ENCODE measurements at places on chromosomes 4 and X.

DNA sequence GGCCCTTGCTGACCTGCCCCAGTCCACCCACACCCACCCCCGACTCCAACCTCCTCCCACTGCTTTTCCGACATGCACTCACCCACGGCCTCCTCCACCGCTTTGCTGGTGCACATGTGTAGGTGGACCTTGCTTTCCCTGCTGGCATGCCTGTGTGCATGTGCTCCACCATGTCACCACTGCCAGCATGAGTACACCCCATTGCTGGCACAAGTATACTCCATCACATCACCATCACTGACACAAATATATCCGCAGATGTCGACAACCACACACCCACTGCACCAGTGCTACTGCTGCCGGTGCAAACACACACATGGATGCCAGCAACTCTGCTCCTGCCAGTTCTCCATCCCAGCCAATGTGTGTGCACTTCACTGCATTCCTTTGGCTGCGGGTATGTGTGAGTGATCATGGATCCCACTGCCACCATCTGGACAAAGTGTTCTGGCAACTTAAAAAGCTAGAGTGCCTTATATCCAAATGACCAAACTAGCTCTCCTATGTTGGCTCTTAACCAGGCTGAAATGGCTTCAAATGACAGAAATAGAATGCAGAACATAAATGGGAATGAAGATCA is 1072.3 kb downstream of the RAPGEF2 start:
- no peak for DNase-seq

DNA sequence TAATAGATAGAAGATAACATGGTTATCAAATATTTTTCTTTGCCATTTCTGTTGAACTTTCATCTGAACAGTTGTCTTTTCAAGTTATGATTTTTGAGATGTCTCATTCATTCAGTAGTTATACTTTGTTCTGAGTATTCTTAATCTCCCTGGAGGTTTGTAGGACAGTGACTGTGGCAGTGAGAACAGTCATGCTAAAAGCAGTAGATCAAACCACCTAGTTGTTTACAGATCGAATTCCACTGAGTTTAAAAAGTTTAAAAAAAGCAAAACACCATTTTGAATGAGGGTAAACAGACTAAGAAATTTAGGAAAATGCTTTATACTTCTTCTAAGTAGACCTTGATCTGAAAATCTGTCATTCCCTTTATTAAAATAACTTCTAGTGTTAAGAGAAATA is 107.2 kb downstream of the CEP135 start:
- no peak for DNase-seq

GRCh38 chr4:99468889-99469288 is 33.7 kb upstream of the ADH7 start:
- DNase-seq: no peak

DNA sequence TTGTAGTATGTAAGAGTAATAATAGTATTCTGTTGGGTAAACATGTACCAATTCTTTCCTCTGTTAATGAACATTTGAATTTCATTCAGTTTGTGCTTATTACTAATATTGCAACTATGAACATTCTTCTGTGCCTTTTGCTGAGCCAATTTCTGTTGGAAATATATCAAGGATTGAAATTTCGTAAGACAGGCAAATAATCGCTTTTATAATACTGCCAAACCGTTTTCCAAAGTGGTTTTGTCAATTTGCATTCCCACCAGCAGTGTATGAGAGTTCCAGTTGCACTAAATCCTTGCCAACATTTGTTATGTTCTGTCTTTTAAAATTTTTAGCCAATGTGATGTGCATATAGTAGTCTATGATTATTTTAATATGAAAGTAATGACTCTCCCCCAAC is 38.6 kb downstream of the MAGEB17 start:
- no peak for DNase-seq

DNA sequence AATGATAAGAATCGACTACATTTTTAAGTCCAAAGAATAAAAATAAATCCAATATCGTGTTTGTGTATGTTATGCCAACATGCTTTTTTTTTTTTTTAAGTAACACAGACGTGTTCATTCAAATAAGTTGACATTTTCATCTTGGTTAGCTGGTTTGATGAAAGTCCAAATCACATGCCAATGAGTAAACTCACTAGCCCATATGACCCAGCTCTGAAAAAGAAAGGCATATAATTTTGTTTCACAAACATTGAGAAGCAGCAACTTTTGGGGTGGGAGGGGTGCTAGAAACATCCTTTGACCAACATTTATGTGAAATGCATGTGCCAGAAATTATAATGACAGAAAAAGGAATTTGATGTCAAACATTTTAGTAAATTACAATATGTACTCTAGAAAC is 61.6 kb upstream of the SPP1 start:
- DNase-seq: no peak

GRCh38 chr4:109472343-109472761 is 38.7 kb downstream of the SEC24B start:
- no peak for DNase-seq

- no peak for DNase-seq
Measured at GRCh38 chr4:176874721-176875445, 82.2 kb upstream of the VEGFC start.

DNA sequence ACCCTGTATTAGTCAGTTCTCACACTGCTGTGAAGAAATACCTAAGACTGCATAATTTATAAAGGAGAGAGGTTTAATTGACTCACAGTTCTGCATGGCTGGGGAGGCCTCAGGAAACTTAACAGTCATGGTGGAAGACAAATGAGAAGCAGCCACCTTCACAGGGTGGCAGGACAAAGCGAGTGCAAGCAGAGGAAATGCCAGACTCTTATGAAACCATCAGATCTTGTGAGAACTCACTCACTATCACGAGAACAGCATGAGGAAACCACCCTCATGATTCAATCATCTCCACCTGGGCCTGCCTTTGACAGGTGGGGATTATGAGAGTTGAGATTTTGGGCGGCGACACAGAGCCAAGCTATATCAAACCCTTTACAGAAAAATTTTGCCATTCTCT is 722.4 kb downstream of the RAB28 start:
- DNase-seq: no peak

DNA sequence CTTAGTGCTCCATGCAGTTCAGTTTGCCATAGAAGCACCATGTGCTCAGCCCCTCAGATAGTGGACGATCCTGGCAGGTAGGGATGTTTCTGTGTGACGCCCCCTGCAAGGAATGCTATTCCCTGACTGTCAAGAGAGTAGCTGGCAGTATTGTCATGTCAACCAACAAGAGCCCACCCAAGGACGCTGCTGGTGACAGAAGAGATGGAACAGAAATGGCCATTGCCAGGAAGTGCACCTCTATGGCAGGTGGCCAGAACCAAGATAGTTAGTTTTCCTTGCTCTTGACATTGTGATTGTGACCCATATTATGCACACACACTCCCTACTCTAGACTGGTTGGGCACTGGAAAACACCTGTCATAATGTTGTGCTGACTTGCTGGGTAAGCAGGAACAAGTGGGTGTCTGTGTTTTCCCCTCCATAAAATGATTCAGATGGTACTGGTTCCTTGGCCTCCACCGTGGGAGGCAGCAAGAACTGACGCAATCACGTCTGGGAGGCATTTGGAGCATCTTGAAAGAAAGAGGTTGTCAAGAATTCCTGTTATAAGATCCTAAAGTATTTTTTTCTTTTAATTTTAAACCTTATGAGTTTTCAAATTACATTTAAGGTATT is 507.9 kb downstream of the MID1IP1 start:
- peak; percentile 34 for DNase-seq

DNA sequence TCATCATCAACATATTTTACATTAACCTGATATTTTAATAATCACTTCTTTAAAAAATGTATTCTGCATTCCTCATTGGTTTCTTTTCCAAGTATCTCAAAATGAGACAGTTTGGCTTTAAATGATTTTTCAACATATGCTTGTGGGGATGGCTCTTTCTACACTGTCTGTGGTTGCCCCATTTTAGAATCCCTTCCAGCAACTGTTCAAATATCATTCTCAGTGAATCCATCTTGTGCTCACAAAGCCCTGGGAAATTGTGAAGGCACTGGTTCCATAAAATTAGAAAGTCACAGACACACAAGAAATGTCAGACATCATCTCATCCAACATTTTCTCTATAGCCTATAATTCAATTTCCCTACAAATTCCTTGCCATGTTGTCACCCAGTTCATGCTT is 103.5 kb downstream of the LNX1 start:
- DNase-seq: no peak

DNA sequence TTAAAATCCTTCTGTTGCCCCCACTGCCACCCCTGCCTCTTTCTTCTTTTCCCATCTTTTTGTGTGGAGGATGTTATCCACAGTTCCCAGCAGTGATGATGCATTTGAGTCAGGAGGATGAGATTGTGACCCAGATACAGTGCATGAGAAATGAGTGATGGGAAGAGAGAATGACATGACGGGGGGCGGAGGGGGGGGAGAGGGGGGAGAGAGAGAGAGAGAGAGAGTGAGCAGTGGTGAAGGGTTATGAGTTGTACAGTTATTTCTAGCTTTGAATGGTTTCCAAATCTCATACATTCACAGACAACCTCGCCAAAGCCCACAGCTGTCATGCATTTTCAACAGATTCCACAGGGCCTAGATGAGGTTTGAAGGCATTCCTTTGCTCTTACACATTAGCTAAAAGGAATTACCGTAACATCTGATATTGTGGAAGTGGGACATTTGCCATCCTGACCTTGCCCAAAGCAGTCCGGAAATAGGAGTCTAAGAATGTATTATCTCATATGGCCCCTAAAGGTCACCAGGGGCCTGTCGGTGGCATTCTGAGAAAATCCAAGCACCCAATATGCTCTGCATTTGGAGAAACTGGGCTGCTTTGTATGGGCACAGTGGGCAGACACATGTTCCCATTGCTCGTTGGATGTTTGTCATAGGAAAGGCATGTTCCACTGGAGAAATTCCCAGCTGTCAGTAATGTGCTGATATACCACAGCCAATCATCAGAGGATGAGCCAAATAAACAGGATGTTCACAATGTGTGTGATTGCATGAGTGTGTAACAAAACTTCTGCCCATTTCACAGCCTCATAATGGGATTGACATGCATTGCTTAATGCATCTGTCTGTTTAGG is 435.8 kb downstream of the SPRY1 start:
- DNase-seq: no peak

GRCh38 chrX:72107841-72108595 is 23.7 kb downstream of the RTL5 start:
- no peak for DNase-seq

- no peak for DNase-seq
Measured at GRCh38 chrX:17521871-17522693, 147.1 kb downstream of the NHS start.

DNA sequence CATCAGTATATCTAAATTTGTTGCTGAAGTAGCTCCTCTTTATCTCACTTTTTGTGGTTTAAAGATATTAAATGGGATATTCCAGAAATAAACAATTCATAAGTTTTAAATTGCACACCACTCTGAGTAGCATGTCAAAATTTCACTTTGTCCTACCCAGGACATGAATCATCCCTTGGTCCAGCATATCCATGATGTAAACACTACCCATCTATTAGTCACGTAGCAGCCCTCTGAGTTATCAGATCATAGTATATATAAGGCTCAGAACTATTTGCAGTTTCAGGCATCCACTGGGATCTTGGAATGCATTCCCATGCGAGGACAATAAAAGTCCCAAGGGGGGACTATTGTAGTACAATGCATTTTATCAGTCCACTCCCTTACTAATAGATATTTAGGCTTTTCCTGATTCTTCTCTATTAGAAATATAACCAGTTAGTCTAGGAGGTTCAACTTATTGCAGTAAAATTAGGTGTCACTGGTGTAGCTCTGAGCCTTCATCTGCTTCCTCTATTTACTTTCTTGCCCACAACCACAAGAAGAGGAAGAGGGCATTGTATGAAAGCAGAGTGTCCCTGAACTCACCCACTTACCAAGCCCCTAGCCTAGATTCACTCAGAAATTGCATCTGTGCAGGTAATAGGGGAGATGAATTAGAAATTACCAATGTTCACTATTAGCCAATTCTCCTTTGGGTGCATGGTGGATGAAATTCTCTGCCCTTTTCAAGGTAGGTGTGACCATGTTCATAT is 409.8 kb upstream of the GALNT7 start:
- no peak for DNase-seq

DNA sequence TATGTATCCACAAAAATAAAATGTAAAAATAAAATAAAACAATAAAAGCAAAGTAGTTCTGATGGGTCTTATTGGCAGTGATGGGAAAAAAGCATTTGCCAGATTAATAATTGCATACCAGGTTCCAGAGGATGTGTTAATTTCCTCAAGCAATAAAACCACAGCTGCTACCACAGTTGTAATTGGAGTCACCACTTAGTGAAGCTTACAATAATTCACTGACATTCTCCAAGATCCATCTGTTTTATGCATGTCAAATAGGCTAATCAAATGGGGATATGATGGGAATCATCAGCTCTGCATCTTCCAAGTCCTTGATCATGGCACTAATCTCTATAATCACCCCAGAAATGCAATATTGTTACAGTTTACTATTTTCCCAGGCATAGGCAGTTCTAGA is 123.5 kb upstream of the EMCN start:
- DNase-seq: no peak

GRCh38 chr4:156725257-156725656 is 246.3 kb downstream of the PDGFC start:
- no peak for DNase-seq

DNA sequence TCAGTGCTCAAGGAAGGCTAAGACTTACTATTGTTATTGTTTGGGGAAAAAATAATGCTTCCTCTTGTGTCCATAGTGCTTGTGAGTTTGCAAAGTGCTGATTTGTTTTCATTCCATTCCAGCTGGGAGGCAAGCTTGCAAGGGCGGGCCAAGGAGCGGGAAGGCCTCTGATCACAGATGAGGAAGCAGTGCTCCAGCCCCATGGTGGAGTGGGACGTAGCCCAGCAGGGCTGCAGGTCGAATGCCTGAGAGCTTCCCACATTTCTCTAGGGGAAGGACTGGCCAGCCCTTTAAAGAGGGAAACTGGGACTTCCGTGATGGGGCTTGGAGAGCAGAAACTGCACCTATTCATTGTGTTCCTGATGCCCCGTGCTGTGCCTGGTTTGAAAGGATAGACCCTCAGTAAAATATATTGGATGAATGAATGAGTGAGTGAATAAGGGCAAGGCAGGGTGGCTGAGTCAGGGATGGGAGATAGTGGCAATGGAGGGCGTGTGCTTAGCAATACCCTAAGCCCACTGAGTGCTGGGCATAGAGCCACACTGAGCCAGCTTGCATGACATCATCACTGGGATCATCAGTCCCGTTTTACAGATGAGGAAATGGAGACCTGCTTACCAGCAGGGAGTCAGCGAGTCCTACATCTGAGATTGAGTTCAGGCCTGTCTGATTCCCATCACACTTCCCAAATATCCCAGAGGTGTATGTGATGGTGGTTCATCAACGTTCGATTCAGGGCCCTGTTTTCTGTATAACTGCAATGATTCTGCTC is 17.9 kb upstream of the NSG1 start:
- DNase-seq: no peak

DNA sequence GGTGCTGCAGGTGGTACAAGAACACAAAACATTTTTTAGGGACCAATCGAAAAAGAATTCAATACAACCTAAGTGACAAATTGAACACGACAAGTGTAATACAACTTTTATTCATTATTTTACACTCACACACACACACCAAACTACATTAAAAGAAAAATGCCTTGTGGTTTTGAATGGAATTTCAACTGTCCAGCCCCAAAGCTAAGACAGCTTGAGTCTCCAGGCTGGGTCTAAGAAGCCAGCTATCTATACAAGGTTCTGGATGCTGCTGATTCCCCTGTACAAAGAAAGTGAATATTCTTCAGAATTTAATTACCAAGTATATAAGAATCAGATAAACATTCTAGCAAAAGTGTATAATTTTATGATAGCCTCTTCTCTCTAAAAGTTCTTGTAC is 118.2 kb downstream of the PPP3CA start:
- DNase-seq: no peak

GRCh38 chr4:149951152-149951900 is 126.9 kb upstream of the DCLK2 start:
- DNase-seq: no peak
